Mesendoderm (in vitro differentiated cells): ENCODE measurements at places on chromosomes 11 and 22.

DNA sequence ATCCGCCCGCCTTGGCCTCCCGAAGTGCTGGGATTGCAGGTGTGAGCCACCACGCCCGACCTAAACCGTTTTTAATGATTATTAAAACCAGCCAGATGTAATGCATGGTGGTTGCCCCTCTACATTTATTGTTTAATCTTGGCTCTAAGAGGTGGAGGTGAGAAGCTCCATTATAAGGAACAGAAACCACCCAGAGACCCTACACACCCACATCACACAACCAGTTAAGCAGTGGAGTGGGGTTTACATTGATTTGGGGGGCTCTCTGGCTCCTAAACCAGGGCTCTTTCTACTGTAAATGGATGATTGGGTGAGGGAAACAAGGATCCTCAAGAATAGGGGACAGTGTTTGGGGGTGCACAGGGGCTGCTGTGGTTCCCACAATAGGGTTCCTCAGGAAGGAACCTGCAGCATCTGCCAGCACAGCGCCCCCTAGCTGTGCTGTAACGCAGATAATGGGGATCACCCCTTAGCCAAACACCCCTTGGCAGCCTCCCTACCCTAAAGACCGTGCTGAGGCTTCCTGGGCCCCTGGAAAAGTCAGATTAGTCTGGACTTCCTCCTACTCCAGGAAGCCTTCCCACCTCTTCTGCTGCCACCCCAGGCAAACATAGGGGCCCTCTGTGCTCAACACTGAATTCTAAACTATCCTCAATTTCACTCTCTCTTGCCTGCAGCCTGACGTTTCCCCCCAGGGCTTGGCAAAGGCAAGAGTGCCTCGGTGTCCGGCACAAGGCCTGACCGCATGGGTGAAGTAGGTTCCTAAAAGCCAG lies 2.4 kb downstream of the MPST start:
- no peak for DNase-seq

DNA sequence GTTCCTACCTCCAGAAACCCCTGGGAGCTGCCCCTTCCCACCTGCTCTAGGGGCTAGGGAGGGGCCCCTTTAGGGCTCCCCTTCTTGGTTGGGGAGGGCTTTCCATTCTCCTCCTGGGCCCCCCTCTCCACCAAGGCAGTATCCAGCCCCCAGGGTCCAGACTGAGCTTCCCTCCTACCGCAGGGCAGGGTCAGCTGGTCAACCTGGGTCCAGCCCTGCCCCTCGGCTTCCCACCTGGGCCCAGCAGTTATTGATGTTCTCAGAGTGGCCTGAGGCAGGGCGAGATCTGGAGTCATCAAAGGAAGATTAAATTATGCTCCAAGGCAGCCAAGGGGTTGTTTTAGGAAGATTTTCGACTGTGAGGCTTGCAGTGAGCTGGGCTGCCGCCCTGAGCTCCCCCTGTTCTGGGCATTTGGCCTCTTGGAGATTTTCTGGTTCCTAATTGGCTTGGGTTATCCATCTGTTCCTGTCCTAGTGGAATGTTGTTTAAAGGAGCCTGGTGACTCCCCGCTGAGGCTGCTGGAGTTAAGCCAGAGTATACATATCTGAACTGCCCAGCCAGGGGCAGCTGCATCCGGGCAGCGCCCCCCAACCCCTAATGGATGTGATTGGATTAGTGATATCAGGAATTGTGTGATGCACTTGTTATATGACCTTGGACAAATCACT lies 1.8 kb upstream of the SLC22A8 start:
- peak; percentile 52 for DNase-seq

DNA sequence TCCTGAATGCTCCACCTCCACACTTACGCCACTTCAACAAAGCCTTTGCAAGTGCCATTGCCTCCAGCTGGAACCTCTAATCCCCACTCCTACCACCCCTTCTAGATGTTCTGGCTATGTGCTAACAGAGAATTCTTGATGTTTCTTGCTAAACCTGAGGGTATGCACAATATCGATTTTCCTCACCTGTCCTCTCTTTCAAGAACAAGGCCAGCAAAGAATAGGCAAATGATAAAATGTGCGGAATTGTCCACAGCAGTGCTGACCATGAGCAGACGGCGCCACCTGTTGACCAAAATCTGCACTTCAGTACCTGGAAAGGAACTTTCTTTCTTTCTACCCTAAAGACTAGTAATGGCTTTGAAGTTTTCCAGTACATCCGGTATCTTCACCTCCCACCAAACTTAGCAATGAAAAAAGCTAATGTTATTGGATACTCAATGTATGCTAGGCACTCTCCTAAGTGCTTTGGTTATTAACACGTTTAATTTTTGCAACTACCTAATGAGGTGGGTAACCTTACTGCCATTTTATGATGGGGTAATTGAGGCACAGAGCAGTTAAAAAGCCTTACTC lies 3.4 kb downstream of the TIMM10 start:
- peak; percentile 79 for DNase-seq

GRCh38 chr11:17686231-17686980 lies 33.0 kb upstream of the MYOD1 start:
- DNase-seq, result peak; percentile 6

DNA sequence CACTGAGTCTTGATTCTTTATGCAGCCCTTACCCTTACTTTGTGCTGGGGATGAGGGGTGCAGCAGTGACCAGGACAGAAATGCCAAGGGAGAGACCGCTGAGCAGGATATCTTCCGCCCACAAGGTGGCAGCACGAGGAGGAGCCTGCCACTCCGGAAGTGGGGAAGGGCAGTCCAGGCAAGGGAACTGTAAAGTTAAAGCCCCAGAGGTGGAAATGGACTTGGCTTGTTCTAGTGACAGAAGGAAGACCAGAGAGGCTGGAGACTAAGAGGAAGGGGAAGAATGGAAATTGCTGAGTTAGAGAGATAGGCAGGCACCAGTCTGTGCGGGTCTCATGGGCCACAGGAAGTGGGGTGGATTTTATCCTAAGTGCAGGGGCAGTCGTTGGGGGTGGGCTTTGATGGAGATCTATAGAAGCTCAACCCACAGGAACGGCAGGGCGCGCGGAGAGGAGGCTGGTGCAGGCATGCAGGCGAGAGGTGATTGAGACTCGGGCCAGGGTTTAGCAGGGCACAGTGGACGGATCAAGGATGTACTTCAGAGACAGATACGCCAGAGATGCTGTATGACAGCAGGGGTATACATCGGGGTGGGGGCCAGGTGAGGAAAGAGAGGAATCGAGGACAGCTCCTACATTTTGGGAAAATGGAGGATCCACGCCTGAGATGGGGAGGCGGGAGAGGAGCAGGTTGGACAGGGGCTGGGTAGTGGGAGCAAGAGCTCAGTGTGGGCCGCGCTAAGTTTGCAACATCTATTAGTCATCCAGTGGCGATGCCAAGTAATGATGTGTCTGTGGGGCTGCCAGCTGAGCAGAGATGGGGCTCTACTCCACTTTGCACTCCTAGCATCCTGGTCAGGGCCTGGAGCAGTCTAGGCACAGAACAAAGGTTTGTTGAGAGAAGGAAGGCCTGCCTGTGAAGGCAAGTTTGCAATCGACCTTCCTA lies 3.3 kb upstream of the GRK2 start:
- peak; percentile 85 for DNase-seq

DNA sequence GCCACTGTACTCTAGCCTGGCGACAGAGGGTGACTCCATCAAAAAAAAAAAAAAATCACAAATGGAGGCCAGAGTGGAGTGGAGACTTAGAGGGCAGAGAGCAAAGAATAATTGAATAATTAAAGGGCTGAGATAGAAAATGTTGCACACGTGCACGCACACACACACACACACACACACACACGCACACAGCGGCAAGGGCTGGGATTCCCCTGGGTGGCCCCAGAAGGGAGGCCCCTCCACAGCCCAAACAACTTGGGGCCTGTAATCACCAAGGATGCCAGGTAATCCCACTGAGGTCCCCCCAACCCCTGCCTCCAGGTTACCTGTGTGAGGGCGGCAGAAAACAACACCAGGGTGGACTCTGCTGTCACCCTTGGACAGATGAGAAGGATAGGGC lies 12.0 kb upstream of the DGKZ start:
- DNase-seq, result no peak

DNA sequence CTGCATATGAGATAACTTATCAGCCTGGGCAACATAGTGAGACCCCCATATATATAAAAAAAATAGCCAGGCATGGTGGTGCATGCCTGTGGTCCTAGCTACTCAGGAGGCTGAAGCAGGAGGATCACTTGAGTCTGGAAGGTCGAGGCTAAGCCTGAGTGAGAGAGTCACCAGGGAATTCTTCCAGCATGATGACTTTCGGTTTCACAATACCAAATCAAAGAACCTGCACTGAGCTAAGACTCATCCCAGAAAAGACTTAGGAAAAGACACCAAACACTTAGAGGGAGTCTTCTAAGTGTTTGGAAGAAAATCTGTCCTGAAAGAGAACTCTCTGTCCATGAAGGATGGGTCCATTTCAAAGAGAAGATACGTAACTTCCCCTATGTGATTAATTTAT lies 12.7 kb downstream of the STK33 start:
- DNase-seq, result peak; percentile 8

DNA sequence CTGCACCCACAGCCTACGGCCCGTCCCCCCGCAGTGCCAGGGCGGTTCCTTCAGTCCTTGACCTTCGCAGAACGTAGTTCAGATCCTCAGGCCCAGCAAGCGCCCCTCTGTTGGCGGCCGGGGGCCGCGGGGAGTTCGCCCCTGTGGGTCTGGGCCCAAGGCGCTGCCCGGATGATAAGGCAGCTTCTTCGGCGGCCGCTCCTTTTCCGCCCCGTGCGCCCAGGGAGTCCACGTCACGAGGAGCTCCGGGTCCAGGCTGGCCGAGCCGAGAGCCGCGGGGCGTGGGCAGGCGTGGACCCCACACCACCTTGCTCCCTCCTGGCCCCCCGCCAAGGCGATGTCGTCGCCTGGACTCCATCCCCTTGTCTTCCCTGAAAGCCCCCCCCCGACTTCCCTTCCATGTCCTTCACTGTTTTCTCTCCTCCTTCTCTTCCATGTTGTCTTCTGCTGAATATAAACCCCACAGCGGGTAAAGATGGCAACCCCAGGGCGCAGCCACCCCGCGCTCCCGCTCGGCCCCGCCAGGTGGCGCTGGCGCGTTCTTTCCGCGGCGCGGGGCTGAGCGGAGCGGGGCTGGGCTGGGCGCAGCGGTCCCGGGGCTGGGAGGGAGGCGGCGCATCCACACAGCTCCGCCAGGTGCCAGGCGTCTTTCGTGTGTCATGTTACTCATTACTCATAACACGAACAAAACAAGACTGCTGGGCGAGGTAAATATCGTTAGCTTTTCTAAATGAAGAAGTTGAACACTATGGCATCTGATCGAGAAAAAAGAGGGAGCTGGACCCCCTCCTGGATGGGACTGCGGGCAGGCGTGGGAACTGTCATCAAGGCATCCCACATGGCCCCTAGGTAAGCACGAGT lies 321.0 kb downstream of the NTM start:
- peak; percentile 67 for DNase-seq

DNA sequence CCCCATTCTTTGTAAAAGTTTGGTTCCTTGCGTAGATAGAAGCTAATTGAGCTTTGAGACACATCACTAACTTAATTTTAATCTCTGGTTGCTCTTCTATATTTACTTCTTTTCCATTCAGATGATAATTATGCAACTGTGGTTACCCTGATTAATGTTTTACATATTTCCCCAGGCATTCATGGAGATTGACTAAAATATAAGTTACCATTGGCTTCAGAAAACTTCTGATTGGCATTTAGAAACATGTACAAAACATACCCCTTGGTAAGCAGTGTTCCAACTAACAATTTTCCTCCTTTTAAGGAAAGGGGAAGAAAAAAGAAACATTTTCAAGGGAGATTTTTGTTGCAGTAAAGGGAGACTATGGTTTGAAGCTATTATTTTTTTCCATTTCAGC lies 43.9 kb downstream of the FAT3 start:
- no peak for DNase-seq

- no peak for DNase-seq
These were observed 62.2 kb downstream of the MICAL2 start for GRCh38 chr11:12172493-12173013.

DNA sequence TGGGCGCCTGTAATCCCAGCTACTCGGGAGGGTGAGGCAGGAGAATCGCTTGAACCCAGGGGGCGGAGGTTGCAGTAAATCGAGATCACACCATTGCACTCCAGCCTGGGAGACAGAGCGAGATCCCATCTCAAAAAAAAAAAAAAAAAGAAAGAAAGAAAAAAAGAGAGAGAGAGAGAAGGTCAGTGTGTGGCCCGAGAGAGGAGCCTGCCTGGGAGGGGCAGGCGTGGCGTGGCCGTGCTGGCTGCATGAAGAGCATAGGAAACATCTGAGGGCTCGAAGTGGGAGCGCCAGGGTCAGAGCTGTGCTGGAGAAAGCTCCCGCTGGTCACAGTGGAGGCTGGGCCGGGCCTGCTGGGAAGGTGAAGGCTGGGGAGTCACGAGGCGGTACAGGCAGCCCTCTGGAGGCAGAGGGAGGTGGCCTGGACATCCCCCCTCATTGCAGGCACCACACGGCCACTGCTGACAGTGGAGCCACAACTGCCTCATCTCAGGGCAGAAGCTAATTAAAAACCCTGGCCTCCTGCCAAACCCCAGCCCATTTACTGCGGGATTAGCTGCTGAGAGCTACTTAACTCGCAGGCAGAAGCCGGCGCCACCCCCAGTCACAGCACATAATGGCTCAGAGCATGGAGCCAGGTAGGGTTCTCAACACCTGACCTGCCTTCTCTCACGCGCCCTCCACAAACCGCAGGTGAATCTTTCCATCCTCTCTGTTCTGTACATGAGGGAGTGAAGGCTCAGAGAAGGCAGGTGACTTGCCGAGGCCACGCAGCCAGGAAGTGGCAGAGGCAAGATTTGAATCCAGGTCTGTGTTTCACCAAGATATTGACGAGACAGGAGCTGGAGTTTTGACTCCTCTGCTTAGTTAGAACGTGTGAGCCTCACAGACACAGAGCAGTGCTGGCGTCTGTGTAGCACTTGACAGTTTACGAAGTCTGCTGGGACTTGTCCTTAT lies 32.6 kb downstream of the NFAM1 start:
- peak; percentile 37 for DNase-seq

GRCh38 chr22:34161431-34162123 lies 241.3 kb upstream of the LARGE1 start:
- peak; percentile 6 for DNase-seq

DNA sequence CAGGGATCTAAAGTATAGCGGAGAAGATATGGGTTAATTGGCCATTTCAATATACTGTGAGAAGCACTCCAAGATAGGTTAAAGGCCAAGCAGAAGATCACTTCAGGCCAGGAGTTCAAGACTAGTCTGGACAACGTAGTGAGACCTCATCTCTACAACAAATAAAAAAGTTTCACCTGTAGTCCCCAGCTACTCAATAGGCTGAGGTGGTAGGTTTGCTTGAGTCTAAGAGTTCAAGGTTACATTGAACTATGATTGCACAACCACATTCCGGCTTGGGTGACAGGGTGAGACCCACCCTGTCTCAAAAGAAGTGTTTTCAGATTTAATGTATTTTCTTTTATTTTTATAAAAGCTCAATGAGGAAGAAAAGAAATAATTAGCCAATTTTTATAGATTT lies 25.4 kb downstream of the PATL1 start:
- no peak for DNase-seq

DNA sequence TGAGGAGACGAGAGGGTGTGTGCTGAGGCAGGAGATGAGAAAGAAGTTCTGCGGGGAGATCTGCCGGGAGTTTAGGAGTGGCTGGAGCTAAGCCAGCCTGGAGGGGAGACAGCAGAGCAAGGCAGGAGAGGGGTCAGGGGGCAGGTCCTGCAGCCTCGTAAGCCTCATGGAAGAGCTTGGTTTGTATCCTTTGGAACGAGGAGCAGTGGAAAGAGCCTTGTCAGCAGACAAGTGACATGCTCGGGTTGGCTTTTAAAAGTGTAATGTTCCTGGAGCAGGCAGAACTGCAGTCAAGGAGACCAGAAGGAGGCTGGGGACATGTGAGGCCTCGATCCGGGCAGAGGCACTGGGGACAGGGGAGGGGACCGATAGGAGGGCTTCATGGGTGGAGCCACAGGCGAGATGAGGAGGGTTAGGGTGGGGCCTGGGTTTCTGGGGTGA lies 21.4 kb upstream of the TUB start:
- DNase-seq, result no peak

GRCh38 chr22:46614025-46614931 lies 5.9 kb upstream of the GRAMD4 start:
- DNase-seq, result no peak
